ENCODE measurements at places on chromosomes 12 and 14. TPM values are rescaled to one million over a fixed set of nuclear protein-coding genes. Genes with fewer than 3 reads are reported as not detected.

- no peak for DNase-seq
These were observed 61.7 kb upstream of the OVCH1 start for GRCh38 chr12:29559198-29559597.

GRCh38 chr12:132477017-132477702, 12.8 kb upstream of the FBRSL1 start:
- DNase-seq: no peak

DNA sequence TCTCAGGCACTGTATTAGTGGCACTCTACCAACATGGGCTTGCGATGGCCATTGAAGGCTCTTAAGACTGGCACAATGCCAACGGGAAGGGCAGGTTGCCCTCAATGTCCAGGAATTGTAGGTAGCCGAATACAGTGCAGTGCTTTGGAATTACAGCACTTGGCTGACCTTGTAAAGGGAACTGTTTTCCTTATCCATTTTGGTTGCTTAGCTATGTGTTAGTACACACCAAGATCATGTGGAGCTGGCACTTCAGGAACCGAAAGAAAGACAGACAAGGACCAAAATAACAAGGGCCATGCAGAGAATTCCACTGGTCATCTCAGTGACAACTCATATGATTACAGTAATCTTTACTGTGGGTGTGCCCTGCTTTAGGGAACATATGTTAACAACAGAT, 72.7 kb downstream of the DYRK2 start:
- DNase-seq: no peak

- no peak for DNase-seq
These were observed 268.6 kb upstream of the PWP1 start for GRCh38 chr12:107417004-107417403.

DNA sequence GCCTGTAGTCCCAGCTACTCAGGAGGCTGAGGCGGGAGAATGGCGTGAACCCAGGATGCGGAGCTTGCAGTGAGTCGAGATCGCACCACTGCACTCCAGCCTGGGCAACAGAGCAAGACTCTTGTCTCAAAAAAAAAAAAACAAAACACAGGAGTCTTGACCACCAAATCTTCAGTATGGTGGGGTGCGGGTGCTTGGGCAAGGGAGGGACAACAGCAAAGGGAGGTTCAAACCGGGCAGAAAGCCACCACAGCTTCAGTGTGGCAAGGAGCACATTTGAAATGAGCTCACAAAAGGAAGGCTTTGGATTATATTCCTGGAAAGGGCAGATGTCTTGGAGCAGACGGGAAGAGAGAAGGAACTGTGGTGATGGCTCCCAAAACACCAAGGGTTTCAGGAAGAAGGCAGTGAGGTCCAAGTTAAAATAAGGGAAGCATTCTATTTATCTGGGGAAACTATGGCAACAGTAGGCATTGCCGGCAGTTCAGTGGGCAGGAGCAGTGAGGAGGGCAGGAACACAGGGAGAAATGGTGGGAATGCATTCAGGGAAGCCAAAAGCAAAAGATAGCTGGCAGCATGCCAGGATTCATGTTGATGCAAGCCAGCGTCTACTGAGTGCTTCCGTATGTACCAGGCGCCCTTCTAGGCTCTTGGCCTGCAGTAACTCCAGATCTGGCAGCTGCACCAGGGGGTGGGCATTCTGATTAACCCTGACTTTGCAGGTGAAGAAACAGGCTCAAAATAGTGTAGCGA, 51.0 kb upstream of the SRSF5 start:
- no peak for DNase-seq

GRCh38 chr12:96617178-96617577, 127.8 kb downstream of the CFAP54 start:
- DNase-seq: no peak

DNA sequence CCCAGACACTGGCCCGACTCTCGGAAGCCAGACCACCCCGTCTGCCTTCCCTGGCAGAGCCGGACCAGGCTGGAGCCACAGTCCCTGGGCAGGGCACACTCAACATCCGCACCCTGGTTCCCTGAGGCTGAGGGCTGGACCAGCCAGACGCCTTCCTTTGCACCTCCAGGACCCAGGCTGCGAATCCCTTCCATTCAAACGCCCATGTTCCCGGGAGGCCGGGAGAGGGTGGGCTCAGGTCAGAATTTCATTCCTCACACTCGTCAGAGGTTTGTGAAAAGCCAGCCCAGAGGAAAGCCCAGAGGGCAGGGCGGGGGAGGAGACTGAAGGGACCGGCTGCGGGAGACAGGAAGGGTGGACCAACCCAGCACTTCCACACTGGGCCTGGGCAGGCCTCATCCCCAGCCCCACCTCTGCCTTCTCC, 58.7 kb downstream of the LRRC74A start:
- DNase-seq: no peak

GRCh38 chr14:70908935-70909641, 1.8 kb downstream of the PCNX1 start:
- no peak for DNase-seq

- DNase-seq: no peak
These were observed 21.1 kb downstream of the MOAP1 start for GRCh38 chr14:93163564-93163963.

- DNase-seq: peak; percentile 89
These were observed 102.0 kb downstream of the EGLN3 start for GRCh38 chr14:33848706-33849454.

GRCh38 chr12:52879394-52880351, 25.2 kb downstream of the KRT8 start:
- no peak for DNase-seq

GRCh38 chr14:57785058-57785457, 80.8 kb downstream of the SLC35F4 start:
- no peak for DNase-seq

GRCh38 chr12:1913377-1914113, 4.9 kb downstream of the CACNA2D4 start:
- no peak for DNase-seq

GRCh38 chr12:126953365-126953889, 1313.5 kb upstream of the TMEM132C start:
- DNase-seq: no peak

- no peak for DNase-seq
These were observed 105.1 kb upstream of the TMEM260 start for GRCh38 chr14:56474419-56475022.

DNA sequence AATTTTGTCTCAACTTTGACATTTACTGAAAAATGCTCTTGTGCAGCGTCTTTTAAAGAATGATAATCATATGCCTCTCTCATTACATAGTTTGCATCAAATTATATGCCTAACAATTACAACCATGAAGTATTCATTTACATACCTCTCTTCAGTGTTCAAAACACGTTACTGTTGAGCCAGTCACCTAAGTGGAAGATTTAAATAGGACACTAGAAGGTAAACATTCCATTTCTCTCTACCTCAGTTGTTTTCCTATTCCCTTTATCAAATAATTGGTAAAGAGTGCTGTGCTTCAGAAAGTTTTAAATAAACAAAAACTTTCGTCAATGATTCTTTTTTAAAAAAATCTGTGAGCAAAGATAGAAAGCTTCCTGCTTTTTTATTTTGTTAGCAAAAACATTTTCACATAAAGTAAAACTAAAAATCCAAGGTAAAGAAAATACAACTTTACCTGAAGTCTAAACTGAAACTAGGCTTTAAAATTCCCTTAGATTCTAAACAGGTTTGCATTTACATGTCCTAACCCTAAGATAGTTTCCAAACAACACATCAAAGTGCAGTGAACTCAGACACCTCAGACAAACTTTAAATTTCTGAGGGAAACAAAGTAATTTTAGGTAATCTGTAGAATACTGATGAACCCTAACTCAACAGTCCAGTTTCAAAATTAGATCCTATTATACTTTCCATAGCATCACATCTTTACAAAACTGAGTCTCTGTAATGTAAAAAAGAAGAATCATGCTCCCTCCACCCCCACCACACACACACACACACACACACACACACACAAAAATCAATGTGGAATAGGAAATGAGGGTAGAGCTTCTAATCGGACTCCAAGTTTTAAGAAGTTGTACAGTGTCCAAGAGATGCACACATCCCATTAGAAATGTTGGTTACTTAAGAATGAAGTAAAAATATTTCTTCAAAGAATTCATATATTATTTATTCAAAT, 46.2 kb downstream of the PAWR start:
- DNase-seq: no peak

DNA sequence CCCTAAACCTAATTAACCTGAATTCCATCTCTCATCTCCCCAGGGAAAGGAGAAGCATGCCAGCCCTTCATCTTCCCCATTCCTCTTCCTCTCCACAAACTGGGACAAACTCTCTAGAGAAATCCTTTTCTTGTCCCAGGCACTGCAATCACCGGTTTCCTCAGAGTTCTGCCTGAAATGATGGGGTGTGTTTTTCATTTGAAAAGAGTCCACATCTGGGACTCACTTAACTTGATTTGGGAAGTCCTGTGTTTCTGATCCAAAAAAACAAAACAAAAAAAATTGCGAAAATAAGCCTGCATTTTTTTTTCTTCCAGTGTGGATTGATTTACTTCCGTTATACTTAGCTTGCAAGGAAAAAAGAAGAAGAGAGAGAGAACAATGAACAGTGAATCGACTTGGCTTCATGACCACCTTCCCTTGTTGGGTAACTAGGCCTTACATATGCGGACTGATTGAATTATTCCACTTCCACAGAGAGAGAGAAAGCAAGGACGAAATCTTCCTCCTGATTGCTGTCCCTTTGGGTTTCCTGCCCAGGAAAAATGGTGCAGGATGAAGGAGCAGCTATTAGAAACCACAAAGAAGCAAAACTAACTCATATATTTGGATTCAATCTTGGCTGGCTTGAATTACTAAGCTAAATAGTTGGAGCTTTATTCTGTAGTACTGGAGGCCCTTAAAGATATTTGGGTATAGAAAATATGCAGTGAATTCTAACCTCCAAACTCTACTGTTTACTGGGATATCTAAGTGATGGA, 506.2 kb upstream of the TBX3 start:
- DNase-seq: no peak

- DNase-seq: no peak
These were observed 13.0 kb downstream of the CLEC2B start for GRCh38 chr12:9856151-9856550.

DNA sequence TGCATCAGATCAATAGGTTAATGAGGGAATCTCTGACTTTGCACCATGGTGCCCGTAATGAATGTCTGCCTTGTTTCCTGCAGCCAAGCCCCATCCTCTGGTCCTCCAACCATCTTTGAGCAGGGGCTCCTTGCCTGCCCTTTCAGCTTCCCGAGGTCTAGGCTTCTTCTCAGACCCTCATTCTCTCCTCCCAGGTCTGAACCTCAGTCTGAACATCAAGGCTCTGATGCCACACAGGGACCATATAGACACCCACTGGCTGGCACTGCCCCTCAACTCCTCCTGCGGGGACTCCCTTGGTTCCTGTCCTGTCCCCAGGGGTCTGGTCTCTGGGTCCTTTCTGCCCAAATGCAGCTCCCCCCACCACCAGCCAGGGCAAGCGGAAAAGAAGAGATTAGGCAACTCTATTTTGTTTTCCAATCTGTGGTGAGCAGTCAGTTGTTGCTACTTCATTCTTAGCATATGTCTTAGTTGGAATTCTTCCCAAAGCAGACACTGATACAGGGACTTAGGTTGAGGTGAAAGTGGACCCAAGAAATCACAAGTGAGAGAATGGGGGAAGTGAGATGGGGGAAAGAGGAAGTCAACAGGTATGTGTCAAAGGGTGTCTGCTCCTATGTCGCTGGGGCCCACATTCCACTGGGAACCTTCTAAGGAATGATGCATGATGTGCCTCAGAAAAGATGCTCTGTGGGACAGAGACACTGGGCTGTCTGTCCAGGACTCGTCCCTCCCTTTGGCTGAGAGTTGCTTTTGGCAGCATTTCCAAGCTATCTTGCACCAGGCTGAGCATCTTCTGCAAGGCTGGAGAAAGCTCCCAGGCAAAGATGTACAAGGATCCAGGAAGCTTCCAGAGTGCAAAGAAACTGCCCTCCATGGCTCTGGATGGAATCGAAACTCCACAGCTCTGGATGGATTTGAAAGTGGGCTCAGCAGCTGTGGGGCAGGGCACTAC, 1096.5 kb upstream of the TMEM132C start:
- no peak for DNase-seq

DNA sequence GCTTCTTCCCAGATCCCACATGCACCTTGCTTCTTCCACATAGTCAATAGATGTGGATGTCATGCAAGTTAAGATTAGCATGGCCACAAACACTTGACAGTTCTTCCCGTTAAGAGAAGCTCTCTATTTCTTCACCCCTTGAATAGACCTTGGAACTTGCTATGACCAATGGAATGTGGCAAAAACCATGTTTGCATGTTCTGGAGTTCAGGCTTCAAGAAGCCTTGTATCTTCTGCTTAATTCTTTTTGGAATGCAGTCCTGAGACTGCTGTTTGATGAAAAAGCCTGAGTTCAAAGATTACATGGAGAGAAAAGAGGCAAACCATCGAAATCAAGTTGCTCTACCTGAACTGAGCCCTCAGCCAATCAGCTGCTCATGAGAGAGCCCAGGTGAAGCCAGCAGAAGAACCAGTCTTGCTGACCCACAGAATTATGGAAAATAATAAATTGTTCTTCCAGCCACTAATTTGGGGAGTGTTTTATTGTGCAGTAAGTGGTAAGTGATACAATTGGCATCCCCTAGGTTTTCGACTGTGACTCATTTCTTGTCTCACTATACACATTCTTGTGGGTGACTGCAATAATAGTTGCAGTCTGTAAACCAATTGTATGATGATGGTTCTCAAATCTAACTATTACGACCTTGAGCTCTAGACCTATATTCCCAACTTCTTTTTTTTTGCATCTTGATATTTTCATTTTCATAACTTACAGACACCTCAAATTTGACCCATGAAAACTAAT, 12.6 kb downstream of the RASSF9 start:
- no peak for DNase-seq

DNA sequence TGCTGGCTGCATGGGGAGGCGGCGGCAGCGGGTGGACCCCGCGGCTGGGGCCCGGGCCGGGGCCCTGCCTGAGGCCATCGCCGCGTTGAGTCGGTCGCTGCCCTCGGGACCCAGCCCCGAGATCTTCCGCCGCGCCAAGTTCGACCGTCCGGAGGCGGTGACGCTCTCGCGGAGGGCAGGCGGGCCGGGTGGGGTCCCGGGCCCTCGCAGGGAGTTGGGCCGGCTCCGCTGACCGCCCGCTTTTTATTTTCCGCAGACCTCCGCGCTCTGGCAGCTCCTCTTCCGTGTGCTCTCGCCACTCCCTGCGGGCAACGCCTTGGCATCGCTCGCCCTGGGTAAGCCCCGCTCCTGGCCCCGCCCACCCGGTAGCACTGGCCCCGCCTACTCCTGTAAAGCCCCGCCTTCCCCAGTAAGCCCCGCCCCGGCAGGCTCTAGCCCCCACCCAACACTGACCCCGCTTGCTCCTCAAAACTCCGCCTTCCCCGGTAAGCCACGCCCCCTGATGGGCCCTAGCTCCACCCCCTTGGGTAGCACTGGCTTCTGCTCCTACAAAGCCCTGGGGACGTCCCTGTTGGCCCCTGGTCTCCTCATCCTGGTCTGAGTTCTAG, 424 bp downstream of the TEDC1 start:
- DNase-seq: no peak

TWF1 gene
- polyA plus RNA-seq: 5.3 TPM

ZC3H14 gene
- 99.1 TPM for polyA plus RNA-seq

NAB2 gene
- polyA plus RNA-seq: 23.5 TPM

SLC35E3 gene
- 9.7 TPM for polyA plus RNA-seq

SLC5A8 gene
- polyA plus RNA-seq: 0.21 TPM

SMCO2 gene
- polyA plus RNA-seq: 0.11 TPM

CCDC177 gene
- polyA plus RNA-seq: 1.4 TPM

LRFN5 gene
- polyA plus RNA-seq: 0.85 TPM

TEX52 gene
- not detected for polyA plus RNA-seq

JPH4 gene
- polyA plus RNA-seq: 35.0 TPM

JAG2 gene
- polyA plus RNA-seq: 2.8 TPM

MIS18BP1 gene
- 13.1 TPM for polyA plus RNA-seq

Measured in H1 (cell line).